Activated CD4-positive, alpha-beta T cell treated with anti-CD3 and anti-CD28 coated beads, Interleukin-10, Interleukin-2, amounts not matched to agents 100 ng/mL and 50 ng/mL, durations not matched to agents 16 hours and 8 hours (primary cell): ENCODE measurements at places on chromosomes 4 and X.

GRCh38 chr4:84512277-84512676, 13.2 kb upstream of the NKX6-1 start:
- no peak for DNase-seq

DNA sequence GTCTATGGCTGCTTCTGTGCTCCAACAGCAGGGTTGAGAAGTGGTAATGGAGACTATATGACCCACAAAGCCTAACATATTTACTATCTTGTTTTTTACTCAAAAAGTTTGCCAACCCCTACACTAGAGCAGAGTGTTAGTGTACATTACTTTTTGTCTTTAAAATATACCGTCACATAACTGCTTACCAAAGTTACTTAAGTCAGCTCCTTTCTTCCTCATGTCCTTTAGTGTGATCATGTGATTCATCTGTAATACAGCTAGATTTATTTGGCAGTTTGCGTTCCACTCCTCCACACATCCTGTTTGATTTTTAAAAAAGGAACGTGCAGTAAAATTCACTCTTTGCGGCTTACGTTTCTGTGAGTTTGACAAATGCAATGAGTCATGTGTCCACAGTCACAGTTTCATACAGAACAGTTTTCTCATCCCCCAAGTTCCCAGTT, 162.4 kb upstream of the GPRIN3 start:
- DNase-seq, result peak; percentile 86

- peak; percentile 54 for DNase-seq
Observed at GRCh38 chrX:108001218-108001814, 19.1 kb upstream of the TEX13B start.

DNA sequence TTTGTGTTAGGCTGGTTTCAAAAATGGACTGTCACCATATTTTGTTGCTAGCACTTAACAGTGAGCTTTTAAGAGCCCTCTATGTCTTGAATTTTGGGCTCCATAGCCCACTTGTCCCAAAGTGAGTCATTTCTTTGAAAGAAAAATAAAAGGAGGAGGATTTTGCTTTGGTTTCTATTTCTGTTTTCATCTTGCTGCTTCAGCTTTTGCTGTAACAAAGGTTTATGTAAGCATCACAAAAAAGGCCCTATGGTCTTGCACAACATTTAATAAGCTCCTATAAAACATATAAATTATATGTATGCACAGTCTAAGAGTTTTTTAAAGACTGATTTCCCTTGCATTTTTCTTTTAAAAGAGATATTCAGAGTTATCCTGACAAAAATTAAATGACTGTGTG, 105.2 kb downstream of the PHOX2B start:
- DNase-seq, result no peak

DNA sequence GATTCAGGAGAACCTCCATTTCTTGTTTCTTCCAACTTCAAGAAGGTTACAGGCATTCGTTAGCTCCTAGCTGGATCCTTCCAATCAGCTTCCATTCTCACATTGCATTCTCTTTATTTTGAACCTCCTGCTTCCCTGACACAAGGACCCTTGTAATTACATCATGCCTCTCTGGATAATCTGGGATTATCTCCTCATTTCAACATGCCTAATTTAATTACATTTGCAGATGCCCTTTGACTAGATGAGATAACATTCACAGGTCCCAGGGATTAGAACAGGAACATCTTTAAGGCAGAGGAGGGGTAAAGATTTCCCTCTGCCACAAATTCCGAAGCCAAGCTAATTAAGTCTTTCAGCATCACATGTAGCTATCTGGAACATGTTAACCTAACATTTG, 753.8 kb upstream of the PCDH7 start:
- DNase-seq, result no peak

GRCh38 chr4:7877176-7877575, 62.5 kb downstream of the AFAP1 start:
- DNase-seq, result peak; percentile 17

DNA sequence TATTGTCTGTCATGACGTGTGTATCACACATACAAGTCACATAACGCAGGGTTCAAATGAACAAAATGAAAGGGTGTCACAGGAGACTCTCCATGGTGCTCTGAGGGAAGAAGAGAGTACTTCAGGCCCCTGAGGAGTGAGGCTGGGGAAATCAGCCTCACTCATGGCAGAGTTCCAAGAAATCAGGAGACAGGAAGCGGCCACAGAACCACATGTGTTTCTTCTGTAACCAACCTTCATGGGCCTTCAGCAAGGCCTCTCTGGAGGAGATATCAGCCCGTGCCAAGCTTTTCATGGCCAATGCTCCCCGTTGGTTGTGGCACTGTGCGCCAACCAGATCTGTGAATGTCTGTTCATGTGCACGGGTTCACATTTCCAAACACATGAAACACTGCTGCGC, 76.0 kb downstream of the NAT8L start:
- peak; percentile 35 for DNase-seq

DNA sequence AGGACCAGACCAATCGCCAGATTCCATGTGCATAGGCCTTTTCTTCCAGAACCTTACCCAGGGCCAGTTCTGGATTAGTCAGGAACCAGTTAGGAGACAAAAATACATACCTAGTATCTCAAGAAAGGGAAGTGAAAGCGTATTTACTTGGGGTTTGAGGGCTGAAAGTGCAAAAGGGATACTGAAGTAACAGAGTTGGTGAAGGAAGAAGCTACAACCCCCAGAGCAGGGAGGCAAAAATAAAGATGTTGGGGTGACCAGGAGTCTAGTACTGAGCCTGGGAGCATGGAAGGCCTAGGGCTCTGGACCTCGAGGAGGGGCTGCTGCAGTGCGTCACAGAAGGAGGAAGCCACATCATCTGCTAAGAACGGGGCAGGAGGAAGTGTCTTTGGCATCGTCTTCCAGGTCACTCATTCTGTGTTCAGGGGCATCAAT, 38.3 kb downstream of the TKTL1 start:
- DNase-seq, result no peak

DNA sequence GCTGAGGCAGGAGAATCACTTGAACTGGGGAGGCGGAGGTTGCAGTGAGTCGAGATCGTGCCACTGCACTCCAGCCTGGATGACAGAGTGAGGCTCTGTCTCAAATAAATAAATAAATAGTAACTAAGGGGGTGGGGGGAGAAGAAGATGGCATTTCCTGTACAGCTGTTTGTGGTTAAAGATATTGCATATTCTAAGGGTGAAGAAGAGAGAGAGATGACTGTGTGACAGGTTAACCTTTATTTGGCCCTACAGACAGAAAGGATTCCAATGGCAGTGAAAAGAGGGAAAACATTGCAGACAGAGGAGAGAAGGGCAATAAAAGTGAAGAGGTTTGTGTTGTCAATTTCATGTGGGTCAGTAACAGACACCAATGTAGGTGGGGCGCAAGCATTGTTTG, 9.4 kb downstream of the TASL start:
- DNase-seq, result peak; percentile 8

GRCh38 chr4:178385481-178385880, 943.2 kb upstream of the AGA start:
- no peak for DNase-seq

DNA sequence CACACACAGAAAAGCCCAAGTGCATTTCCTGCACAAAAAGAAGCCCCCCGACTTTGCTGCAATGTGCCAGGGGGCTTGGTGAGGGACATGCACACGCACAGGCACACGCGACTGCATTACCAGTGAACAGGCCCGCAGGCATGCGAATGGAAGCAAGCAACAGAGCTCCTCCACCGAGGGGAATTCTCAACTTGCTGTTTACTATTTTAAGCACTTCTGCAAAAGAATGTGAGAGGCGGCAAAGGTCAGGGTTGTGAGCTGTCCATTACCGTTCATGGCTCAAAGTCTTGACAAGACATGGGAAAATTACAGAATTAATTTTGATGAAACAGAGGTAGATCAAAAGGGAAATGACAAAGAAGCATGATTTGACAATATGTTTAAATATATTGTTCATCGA, 342.5 kb upstream of the NOCT start:
- no peak for DNase-seq

DNA sequence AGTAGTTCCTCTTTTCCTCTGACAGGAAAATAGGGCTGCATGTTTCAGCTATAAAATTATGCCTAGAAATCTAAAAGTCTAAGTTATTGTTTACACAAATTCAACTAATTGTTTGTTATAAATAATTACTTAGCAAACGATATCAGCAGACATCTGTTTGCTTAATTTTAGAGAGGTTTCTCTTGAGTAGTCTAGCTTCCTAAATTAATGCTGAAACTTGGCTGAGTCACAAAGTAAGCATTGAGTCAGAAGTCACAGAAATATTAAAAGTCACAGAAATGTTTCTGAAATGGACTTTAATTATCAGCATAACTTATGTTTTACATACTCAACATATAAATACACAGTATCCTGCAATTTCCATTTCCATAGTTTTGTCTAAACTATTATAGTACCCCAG, 1044.0 kb downstream of the CCSER1 start:
- no peak for DNase-seq

DNA sequence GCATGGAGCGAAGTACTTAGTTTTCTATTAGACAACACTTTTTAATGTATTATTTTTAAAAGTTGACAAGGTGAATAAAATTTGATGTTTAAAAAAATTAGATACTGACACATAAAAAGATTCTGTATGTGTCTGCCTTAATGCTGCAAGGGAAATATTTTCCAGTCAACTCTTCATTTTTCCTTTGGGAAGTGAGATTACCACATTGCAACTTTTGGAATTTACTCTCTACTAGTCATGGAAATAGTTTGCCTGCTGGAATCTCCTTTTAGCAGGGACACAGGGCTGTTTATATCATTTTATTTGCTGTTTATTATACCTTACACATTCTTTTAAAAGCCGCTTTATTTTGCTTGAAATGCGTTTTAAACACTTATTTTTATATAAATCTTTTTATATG, 135.1 kb downstream of the MID1 start:
- no peak for DNase-seq

GRCh38 chr4:168308912-168309311, 9.6 kb downstream of the DDX60 start:
- DNase-seq, result no peak

GRCh38 chr4:164501074-164501473, 252.9 kb upstream of the SMIM31 start:
- DNase-seq, result no peak

- DNase-seq, result no peak
Observed at GRCh38 chrX:19513383-19513782, 1.9 kb downstream of the MAP3K15 start.

DNA sequence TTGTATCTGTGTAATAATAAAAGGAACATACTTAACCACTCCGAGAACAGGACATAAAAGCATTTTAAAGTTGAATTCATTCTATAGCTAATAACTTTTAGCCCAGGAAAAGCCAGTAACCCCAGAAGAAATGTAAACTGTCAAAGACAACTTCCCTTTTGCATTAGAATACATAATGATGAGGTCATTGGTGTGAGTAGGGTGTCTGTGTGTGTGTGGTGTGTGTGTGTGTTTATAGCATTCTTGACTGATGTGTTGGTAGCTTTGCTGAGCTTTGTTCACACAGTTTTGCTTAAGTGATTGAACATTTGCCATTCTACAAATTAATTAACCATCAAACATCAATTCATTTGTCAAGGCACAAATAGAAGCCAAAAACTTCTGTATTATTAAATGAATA, 559.6 kb downstream of the ARAP2 start:
- DNase-seq, result no peak

DNA sequence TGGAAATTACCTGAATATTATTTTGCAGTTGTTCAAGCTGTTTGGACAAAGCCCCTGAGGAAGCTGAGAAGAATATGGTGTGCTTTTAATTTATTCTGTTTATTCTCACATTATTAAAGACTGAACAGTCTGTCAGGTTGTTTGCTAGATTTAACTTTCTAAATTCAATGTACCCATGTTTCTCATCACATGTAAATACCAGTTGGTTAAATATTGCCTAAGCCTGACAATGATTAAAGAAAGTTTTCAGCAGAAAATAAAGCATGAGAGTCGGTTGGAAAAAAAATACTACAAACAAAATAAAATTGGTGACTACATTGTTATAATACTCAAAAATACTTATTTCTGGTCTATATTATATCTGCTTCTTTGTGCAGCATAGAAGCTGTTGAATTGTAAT, 1974.7 kb downstream of the ARAP2 start:
- no peak for DNase-seq

DNA sequence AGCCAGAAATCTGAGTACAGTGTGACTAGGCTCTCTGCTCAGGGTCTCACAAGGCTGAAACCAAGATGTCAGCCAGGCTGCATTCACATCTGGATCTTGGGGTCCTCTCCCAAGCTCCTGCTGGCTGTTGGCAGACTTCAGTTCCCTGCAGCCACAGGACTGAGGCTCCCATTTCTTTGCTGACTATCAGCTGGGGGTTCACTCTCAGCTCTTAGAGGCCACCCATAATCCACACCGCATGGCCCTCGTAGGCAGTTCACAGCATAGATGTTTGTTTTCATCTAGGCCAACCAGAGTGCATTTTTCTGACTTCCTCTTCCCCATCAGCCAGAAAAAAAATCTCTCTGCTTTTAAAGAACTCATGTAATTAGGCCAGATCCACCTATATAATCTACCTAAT, 8.2 kb upstream of the WDR44 start:
- DNase-seq, result no peak

GRCh38 chrX:134664202-134664601, 5.9 kb upstream of the PLAC1 start:
- no peak for DNase-seq

DNA sequence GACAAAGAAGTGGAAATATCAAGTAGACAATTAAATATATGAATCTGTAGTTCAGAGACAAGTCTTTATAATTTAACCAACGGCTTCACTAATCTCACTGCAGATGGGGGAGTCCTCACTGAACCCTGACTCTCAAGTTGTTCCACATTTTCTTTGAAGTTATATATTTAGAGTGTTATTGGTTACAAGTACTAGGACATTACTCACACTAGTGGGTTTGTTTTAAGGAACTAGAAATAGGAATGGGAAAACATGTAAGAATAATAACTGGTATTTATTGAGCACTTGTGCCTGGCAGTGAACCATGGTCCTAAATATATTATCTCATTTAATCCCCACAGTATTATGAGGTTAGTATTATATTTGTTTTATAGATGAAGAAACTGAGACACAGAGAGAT, 22.0 kb downstream of the MND1 start:
- no peak for DNase-seq

DNA sequence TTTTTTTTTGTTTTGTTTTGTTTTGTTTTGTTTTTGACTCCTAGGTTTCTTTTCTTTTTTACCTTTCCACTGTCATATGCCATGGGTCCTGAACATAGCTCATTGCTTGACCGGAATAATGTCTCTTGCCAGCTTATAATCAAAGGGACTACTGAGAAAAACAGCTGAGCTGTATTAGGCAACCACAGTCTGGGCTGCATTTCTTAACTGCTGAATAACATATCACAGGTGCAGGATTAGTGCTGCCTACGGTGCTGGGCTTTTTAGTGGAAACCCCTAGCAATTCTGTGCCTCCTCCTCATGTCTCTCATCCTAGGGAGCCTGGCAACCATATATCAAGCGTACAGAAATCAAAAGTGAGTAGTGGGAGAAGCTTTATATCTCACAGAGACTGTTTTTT, 333.5 kb downstream of the BMPR1B start:
- DNase-seq, result no peak

GRCh38 chr4:2961421-2961810, 1.8 kb downstream of the NOP14 start:
- DNase-seq, result peak; percentile 49

DNA sequence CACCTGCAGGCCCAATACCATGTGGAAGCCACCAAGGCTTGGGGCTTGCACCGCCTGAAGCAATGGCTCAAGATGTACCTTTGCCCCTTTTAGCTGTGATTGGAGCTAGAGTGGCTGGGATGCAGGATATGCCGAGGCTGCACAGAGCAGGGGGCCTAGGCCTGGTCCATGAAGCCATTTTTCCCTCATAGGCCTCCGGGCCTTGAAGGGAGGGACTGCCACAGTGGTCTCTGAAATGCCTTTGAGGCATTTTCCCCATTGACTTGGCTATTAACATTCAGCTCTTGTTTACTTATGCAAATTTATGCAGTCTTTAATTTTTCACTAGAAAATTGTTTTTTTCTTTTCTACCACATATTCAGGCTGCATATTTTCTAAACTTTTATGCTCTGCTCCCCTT, 203.2 kb upstream of the HHIP start:
- DNase-seq, result no peak
